CD4-positive, alpha-beta T cell treated with Interleukin-6 at 100 ng/mL for 8 hours (primary cell): ENCODE measurements at places on chromosomes 3 and 15.

- DNase-seq: no peak
Observed at GRCh38 chr15:75827691-75828090, 15.6 kb upstream of the UBE2Q2 start.

- no peak for DNase-seq
Observed at GRCh38 chr15:45304711-45305110, 52.7 kb downstream of the SLC28A2 start.

DNA sequence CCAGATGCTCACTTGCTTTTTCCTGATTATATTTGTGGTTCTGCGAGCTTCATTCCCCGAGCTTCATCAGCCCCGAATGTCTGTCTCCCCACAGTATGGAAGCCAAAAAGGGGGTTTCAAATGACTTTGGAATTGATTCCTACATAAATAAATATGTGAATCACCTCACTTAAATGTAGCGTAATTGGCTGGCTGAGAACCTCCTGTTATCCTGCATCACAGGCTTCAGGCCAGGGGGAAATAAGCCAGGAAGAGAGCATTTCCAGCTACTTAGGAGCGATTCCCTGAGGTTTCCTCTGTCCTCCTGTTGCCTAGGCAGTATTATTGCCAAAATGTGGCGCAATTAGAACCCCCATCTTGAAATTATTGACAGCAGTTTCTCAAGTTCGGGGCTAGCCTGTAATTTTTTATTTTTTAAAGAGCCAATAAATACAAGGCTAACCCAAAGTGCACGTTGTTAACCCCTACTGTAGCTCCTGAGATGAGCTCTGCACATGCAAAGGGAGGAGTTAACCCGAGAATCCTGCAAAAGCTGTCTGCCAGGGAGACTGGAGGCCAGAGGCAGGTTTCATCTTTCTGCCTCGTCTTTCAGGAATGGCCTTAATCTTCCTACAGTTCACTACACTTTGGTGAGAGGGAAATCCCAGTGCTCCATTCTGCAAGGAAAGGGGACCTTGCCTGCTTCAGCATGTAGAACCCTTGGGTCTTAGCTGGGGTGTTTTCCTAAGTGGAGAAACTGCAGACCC lies 148.2 kb downstream of the ADAMTS9 start:
- no peak for DNase-seq

GRCh38 chr3:23826382-23827064 lies 20.8 kb downstream of the UBE2E1 start:
- no peak for DNase-seq

DNA sequence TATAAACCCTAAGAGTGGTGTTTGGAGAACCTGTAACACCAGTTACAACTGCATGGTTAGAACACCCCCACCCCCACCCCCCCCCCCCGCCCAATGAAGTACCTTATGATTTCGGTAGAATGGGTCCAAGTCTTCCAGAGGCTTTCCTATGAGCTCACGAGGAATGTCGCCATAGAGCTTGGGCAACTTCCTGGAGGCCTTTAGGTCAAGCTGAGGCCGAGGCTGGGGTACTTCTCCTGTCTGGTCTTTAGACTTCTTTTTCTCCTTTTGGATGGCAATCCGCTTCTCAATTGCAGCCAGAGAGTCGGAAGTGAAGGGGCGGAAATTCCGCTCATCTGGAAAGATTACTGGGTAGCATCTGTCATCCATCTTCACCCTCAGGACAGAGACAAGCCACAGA lies 101.8 kb downstream of the SCN11A start:
- DNase-seq: no peak

DNA sequence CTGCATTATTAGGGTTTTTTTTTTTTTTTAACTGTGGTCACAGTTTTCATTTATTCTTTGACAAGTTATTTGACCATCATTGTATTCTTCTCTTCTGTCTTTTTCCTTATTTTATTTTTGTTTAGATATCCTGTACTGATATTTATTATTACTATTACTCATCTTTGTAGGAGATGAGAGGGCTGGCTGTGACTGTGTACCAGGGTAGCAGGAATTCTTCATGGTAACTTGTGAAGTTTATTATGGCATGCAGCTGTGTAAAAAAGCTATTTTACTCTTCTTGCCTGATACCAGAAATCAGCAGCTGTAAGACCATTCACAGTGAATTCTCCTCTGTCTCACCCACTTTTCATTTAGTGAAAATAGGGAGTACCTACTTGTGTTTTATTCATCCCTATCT lies 44.5 kb downstream of the ATP6V1A start:
- no peak for DNase-seq

DNA sequence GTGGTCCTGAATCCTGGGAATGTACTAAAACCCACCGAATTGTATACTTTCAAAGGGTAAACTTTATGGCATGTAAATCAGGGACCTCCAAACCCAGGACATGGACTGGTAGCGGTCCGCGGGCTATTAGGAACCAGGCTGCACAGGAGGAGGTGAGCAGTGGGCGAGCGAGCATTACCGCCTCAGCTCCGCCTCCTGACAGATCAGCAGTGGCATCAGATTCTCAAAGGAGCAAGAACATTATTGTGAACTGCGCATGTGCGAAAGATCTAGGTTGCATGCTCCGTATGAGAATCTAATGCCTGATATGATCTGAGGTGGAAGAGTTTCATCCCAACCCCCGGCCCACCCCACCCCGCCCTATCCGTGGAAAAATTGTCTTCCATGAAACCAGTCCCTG lies 22.2 kb downstream of the HEG1 start:
- no peak for DNase-seq

DNA sequence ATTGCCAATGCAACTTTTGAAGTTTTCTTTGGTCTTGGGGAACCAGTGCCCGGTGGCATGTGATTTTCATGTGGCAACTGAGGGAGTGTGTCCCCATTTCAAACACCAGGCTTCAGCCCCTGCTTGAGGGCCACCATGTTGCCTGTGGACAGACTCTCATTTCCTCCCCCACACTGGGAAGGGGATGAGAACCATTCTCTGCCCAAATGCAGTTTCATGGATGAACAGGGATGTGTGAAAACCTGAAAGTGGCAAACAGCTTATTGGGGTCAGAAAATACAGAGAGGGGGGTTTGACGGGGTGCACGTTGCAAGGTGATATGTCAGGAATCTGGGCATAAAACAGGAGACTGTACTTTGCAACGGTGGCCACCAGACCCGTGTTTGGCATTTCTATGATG lies 6.3 kb downstream of the FAM107A start:
- no peak for DNase-seq

DNA sequence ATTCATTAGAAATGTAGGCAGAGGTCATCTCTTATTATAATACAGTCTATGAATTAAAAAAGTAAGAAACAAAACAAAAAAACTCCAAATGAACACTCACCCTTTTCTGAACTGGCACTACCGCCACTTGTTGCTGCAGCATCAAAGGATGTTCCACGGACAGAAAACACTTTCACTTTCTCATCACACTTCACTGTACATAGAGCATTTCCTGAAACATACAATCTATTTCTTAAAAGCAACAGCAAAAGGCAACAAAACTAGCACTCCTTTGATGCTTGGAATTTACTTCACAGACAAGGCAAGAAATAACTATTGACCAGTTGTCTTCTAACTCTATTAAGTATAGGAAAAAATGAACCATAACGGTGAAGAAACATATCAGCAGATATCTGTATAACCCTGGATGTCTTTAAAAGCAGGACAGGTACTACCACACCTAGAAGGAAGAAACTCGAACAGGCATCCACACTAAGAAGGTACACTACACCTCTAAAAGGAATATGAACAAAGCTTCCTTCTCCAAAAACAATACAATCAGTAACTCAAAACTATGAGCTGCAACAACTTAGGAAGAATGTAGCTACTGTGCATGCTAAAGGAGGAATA lies 24.9 kb downstream of the ETFA start:
- DNase-seq: peak; percentile 55

- peak; percentile 51 for DNase-seq
Observed at GRCh38 chr3:193605876-193606275, 12.9 kb downstream of the OPA1 start.

DNA sequence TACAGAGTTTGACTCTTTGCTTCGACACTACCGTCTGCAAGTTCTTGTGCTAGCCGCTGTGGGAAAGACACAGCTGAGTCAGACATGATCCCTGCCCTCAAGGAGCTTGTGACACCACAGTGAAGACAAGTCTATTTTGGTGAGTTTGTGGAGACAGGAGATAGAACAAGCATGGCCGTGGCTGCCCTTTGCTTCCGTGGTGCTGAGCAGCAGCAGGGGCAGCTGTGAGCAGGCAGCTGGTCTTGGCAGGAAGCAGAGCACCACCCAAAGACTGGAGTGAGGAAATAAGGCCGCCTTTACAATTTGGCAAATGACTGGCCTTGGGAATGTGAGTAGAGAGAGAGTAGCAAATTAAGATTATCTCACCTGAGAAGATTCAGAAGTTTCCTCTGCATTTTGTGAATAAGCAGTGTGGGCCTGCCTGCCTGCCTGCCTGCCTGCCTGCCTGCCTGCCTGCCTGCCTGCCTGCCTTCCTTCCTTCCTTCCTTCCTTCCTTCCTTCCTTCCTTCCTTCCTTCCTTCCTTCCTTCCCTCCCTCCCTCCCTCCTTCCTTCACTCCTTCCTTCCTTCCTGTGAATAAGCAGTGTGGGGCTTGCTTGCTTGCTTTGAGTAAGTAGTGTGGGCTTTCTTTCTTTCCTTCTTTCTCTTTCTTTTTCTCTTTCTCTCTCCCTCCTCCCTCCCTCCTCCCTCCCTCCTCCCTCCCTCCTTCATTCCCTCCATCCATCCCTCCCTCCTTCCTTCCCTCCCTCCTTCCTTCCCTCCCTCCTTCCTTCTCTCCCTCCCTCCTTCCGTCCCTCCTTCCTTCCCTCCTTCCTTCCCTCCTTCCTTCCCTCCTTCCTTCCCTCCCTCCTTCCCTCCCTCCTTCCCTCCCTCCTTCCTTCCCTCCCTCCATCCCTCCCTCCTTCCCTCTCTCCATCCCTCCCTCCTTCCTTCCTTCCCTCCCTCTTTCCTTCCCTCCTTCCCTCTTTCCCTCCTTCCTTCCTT lies 1.6 kb upstream of the GCNT3 start:
- no peak for DNase-seq

DNA sequence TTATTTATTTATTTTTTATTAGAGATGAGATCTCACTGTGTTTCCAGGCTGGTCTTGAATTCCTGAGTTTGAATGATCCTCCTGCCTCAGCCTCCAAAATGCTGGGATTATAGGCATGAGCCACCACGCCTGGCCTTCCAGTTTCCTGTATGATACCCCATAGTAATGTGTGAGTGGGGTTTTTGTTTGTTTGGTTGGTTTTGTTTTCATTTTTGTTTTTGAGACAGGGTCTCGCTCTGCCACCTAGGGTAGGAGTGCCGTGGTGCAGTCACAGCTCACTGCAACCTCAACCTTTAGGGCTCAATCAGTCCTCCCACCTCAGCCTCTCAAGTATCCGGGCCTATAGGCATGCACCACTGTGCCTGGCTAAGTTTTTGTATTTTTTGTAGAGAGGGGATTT lies 30.9 kb downstream of the GOLM2 start:
- DNase-seq: no peak

GRCh38 chr15:73244333-73244732 lies 124.4 kb downstream of the HCN4 start:
- peak; percentile 10 for DNase-seq

DNA sequence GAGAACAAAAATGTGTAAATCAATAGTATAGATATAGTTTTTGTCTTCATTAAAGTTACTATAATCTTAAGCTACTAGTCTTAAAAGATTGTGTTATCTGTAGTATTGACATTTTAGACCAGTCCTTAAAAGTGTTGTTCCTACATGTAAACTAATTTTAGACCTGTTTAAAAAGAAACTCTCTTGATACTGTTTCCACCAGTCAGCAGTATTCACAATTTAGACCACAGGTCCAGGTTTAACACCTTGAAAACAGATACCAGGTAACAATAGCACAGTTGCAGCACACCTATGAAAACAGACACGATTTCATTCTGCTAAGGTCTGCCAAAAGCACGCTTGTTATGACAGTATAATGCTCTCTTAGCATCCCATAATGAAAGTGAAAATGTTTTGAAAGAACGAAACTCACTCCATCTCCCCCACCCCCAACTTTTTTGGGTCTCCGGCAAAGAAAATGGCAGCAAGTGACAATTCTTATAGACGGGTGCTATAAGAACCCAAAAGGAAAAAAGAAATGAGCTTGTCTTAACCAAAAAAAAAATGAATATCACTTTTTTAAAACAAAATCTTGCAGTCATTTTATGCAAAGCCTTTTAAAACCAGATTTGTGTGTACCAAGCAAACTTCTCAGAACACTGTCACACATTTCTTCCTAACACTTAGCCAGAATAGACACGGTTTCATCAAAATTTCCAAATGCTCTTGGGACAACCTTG lies 1.6 kb downstream of the EIF4E3 start:
- peak; percentile 69 for DNase-seq

DNA sequence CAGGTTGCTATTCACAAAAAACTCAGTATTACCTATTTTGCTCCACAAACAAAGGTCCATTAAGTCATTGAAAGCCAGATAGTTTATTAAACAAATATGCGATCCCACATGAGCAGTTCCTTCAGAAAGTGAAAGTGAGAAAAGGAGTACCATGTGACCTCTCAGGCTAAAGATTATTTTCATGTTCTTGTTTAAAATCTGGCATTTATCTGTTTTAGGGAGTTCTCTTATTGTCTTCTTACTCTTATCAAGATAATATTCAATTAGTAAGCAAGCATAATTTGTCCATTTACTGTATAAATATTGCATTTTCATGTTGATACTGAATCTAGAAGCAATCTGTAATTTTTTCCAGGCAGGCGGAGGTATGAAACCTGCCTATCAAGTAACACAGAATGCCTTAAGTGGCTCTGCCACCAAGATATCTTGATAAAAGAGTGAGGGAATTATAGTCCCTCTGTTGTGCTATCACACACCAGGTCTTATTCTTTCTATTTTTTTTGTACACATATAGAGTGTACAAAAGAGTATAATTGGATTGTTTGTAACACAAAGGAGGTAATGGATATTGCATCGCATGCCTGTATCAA lies 20.1 kb upstream of the PLSCR5 start:
- DNase-seq: no peak

DNA sequence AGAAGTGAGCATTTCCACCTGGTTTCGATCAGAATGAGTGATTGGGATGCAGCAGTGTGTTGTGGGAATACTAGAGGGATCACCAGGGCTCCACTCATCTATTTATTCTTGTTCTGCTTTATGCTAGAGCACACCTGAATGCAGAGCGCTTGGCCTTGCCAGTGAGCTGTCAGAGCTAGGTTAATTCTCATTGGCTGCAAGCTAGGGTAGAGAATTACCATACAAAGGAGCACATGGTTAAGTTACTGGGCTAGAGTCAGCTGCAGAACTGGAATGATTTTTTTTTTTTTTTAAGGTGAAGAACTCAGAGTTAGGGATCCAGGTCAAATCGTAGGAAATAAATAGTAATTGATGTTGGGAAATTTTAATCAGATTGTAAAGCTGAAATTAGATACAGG lies 8.8 kb downstream of the EIF2AK4 start:
- no peak for DNase-seq

DNA sequence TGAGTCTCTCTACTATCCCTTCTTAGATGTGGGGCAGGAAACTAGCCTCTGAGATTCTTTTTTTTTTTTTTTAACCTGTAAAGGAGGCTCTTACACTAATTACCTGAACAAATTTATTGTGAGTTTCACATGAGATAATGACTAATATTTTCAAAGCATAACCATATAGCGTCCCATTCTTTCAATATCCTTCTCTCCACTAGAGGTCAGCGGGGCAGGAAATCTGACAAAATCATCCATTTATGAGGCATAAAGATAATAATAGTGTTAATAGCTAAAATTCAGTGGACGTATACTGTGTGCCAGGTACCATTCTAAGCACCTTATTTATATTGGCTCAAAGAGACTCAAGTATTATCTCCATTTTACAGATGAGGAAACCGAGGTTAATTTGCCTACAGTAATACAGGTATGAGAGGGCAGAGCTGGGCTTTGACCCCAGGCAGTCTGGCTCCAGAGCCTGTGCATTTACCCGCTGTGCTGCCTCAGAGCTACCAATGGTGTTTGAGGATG lies 16.3 kb upstream of the SMAD6 start:
- no peak for DNase-seq

- DNase-seq: no peak
Observed at GRCh38 chr3:195579281-195579680, 4.5 kb downstream of the APOD start.
